ENCODE measurements at places on chromosomes 5 and 9.

DNA sequence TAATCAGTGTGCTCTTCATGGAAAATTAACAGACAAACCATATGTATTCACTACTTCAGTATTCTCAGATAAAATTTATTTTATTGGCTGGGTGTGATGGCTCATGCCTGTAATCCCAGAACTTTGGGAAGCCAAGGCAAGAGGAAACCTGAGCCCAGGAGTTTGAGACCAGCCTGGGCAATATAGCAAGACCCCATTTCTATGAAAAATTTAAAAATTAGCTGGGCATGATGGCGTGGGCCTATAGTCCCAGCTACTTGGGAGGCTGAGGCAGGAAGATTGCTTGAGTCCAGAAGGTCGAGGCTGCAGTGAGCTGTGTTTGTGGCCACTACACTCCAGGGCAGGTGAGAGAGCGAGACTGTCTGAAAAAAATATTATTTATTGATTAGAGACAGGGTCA, 23.4 kb upstream of the CREBRF start:
- no peak for DNase-seq

GRCh38 chr5:158878227-158878626, 221.5 kb downstream of the EBF1 start:
- no peak for DNase-seq

DNA sequence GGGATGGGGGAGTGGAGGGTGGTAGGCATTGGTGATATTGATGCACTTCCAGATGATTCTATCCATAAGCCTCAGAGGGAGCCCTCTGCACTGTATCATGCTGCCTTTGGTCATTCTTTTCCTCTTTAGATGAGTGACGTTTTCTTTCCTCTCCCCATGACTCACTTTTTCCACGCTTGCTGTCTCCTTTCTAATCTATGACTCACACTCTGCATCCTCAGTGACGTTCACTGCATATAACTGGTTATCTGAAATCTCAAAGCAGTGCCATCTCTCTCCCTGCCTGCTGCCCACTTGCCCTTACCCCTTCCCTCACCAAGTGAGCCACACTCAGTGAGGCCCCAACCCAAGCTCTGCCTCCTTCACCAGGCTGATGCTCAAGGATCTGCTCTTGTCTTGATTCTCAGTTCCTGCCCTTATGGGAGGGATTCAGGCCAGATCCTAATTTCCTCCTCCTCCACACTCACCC, 31.6 kb downstream of the PTGS1 start:
- DNase-seq, result peak; percentile 88

DNA sequence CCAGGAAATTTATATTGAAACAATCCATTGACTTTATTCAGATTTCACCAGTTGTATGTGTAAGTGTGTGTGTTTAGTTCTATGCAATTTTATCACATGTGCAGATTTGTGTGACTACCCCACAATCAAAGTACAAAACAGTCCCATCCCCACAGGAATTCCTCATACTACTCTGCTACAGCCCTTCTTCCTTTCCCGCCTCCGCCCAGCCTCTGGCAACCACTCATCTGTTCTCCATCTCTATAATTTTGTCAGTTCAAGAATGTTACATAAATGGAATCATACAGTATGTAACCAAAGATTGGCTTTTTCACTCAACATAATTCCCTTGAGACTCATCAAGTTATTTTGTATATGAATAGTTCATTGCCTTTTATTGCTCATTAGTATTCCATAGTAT, 289.1 kb downstream of the GADD45G start:
- no peak for DNase-seq

- DNase-seq, result no peak
Observed at GRCh38 chr9:117919538-117919937, 215.3 kb downstream of the TLR4 start.

DNA sequence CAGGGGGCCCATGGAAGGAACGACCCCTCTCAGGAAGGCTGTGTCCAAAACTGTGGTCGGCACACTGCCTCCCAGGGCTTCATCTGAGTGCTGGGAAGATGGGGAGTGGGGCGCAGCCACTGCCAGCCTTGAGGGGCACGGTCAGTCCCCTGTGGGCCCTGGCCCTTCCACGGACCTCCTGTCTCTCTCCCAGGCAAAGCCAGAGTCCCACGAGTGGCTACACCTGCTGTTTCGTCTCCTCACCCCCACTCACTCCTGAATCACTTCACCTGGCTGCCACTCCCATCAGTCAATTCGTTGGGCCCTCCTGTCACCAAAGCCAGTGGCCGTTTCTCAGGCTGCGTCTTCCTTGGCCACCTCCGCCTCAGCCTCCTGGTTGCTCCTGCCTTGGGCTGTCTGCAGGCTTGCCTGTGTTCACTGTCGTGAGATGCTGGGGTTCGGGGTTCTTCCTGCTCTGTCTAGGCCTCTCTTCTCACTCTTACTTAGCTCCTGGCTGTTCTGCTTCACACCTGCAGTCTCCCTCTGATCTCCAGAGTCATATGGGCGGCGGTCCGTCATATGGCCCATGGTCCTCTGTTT, 58.8 kb upstream of the RNF130 start:
- no peak for DNase-seq

DNA sequence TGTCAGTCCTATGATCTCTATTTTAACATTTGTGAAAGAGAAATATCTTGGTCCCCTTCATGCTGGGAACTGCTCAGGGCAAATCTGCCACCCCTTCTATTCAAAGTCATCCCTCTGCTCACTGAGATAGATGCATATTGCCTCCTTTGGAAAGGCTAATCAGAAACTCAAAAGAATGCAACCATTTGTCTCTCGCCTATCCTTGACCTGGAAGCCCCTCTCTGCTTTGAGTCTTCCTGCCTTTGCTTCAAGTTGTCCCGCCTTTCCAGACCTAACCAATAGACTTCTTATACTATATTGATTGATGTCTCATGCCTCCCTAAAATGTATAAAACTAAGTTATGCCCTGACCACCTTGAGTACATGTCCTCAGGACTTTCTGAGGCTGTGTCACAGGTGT, 97.0 kb downstream of the PSAT1 start:
- DNase-seq, result no peak

- DNase-seq, result no peak
Observed at GRCh38 chr5:160950311-160950710, 98.3 kb upstream of the ATP10B start.
